ENCODE measurements at places on chromosomes 7 and 10. TPM values are rescaled to one million over a fixed set of nuclear protein-coding genes. Genes with fewer than 3 reads are reported as not detected.
A peak's percentile ranks its signal among the peaks of the same experiment; 100 is the strongest.

- no peak for DNase-seq
These were observed 70.0 kb upstream of the SMIM30 start for GRCh38 chr7:113188396-113188795.

DNA sequence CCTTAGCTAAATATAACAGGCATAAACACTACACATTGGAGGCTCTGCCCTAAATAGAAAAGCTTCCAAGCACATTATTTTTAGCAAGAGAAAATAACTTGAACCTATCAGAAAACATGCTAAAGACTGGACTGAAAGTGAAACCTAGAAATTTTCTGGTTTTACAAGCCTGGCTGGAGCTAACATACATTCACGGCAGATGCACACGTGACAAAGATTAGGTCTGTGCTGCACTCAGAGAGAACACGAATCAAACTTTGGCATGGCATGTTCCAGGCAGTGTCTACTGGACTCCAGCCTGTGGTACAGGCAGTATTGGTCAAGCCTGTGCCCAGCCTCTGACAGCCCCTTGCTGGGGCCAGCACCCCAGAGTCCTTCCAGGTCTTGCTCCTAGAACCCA is 94.1 kb upstream of the PCBD1 start:
- DNase-seq = no peak

DNA sequence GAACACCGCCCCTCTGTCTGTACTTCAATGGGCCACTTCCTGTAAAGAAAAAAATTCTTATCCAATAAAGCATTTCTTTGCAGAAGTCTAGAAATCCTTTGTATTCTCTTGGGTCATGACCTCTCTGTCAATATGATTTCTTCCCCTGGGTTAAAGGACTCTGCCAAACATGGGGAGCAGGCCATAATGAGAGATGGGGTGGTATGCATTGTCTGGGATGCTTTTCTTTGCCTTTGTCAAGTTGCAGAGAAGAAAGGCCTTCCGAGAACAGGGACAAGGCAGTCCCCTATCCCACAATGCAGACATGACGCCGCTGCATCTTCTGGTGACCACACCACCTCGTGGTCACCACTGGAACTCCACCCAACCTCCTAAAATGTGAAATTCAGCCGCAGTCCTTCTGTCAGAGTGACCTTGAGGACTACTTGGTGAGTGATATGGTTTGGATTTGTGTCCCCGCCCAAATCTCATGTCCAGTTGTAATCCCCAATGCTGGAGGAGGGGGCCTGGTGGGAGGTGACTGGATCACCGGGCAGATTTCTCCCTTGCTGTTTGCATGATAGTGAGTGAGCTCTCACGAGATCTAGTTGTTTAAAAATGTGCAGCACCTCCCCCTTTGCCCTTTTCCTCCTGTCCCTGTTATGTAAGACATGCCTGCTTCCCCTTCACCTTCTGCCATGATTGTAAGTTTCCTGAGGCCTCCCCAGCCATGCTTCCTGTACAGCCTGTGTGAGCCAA is 15.2 kb upstream of the FRMPD2 start:
- DNase-seq = peak; percentile 18

DNA sequence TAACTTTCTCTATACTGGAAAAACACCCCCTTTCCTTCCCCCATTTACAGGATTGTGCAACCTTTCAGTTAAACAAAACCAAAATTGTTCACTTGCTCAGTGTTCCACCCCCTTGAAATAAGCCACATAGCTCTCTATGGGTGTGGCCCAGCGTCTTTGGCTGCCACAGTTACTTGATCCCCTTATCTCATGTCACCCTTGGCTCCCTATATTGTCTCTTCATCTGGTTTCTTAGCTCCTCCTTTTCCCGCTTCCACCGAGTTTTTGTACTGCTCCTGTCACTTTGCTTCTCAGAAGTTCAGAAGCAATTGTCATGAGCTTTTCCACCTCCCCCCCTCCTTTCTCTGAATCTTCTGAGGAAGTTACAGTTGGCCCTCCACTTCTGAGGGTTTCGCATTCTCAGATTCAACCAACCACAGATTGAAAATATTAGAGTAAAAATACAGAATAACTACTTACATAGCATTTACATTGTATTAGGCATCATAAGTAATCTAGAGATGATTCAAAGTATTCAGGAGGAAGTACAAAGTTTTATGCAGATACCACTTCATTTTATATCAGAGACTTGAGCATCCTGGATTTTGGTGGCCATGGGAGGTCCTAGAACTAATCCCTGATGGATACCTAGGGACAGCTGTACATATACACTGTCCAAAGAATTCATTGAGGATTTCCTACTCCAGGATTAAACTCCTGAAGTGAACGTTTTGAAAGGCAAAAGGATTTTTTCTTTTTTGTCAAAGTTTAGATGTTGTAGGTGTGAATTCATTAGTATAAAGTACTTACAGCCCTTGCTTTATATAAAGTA is 60.4 kb downstream of the ADD3 start:
- DNase-seq = peak; percentile 90

DNA sequence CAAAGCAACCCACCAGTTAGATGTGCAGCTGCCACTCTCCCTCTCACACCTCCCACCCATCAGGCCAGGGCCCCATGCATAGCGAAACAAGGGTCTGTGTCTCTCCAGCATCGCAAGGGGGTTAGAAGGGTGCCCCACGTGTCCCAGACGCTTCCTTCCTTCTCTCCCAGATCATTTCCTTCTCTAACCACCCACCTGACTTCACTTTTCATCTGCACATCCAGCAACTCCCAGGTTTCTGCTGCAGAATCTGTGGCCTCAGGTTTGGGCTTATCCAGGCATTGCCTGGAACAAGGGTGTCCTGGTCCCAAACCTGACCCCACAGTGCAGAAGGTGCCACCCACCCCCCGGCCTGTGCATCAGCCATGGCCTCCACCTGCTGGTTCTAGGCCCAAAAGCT is 14.4 kb downstream of the PDIA4 start:
- DNase-seq = no peak

CYP26C1 gene
- not detected for total RNA-seq

DNA sequence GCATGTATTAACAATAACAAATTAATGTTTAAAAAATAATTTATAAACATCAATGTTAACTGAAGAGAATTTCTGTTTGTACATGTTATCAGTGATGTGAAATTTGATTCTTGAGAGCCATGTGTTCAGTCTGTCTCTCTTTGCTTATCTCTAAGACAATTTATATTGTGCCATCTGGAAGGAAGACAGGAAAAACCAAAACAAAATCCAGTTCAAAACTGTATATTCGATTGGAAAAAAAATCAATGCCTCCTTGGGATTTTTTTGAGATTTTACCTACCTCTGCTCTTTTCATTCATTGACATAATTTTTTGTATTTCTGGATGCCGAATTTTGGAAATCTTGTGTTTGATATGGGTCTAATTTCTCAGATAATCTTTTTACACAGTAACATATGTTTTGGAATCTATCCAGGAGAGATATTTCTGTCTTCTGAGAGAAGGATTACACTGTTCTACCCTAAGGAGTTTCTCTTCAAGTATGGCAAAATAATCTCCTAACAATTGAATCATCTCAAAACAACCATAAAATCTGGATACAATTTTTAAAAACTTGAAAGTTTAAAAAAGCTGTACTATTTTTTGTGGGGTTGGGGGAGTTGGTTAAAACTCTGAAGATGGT is 311.9 kb upstream of the GNAI1 start:
- DNase-seq = no peak

GRCh38 chr10:26755443-26755903 is 58.0 kb downstream of the PDSS1 start:
- DNase-seq = no peak

- no peak for DNase-seq
These were observed 195.7 kb upstream of the PTN start for GRCh38 chr7:137539111-137539715.

RAPGEF5 gene
- total RNA-seq = not detected

DNA sequence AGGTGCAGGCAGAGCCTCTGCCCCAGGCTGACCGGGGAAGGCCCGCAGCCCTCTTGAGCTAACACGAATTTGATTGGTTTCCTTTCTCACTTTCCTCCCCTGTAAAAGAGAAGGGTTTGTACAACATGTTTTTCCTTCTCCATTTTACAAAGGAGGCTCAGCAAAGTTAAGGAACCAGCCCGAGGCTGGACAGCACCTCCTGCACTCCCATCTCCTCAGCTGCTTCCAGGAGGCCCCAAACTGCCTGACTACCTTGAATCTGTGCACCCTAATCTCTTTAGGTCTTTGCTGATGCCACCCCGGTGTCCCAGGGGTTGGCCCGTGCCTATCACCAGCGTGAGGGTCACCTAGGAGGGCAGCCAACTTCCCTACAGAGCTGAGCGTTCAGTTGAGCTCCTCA is 4.2 kb downstream of the ALKBH4 start:
- DNase-seq = no peak

DNA sequence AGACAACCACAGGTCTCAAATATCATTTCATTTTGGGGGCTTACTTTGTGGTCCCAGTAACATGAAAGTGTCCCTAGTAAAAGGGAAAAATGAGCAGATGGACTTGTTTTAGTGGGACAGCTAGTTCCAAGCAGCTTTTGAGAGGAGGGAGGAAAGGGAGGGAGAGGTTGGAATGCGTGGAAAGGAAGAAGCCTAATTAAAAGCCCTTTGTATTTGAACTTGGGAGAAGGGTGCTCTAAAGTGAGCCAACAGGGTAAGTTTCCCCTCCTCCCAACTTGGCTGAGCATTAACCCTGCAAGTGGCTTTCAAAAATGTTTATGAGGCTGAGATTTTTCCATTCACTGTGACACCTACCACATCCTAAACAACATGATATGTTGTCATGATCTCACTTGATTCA is 38.8 kb upstream of the LYZL1 start:
- DNase-seq = no peak

- no peak for DNase-seq
These were observed 21.5 kb downstream of the PAX2 start for GRCh38 chr10:100766693-100767421.

GRCh38 chr7:149195180-149196150 is at the start of gene ZNF282:
ZNF282 (plus strand) TSS chr7:149195546; CDS start chr7:149195590, 44 bp downstream.
- peak; percentile 44 for DNase-seq

- DNase-seq = peak; percentile 91
These were observed 538 bp downstream of the TRIM8 start for GRCh38 chr10:102644646-102645387.
